ENCODE measurements at places on chromosomes 2 and 18.

DNA sequence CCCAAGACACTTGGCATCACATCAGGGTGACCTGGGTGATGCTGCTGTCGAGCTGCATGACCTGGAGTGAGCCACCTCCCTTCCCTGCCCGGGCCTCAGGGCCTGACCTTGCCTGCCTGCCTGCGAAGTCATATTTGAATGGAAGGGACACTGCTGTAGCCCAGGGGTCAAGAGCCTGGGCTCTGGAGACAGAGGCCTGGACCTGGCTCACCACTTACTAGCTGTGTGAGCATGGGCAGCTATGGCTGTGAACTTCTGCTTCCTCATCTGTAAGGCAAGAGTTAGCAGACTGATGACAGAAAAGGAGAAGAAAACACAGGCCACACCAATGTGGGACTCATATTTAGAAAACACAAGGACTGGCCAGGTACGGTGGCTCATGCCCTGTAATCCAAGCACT, 118.7 kb downstream of the ZFP36L2 start:
- DNase-seq, result no peak

DNA sequence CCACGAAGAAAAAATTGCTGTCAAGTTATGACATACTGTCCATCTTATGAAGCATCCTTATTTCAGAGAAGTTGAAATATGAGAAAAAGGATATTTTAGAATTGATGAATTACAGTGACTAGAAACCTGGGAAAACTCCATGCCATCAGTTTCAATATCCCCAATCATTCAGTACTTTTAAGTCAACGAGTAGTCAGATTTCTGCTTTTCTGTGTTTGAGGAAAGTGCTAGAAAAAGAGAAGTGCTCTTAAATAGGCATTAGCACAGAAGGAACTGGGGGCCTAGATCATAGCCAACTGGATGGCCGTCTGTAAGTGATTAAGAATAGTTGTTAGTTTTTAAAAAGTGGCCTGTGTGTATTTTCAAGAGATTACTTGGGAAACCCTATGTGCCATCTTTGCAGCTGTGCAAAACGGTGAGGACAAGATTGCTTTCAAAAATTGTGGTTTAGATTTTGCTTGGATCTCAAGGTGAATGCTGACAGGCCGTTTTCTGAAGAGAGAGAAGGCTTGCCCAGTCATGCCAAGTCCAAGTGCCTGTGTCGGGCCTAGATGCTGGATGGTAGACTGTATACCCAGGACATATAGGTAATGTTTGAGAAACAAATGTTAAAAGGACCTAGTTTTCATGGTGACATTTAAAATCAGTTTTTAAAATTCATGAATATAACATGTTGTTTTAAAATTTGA, 5.1 kb downstream of the NEDD4L start:
- DNase-seq, result no peak

DNA sequence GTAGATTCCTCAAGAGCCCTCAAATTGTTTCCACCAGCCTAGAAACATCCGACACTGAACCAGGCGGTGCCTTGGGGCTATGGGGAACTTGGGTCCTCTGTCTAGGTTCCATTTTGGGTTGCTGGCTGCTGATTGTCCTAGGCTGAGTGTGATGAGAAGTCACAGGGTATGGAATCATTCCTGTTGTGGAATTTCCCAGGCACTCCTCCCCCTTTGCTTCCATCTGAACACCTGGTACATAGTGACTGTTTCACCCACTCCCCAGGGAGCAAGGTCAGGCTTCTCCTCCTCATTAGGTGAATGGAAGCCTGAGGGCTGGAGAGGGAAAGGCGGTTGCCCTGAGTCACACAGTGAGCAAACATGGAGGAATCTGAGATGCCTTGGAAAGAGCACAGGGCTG, 4.5 kb downstream of the KIF3C start:
- DNase-seq, result no peak

DNA sequence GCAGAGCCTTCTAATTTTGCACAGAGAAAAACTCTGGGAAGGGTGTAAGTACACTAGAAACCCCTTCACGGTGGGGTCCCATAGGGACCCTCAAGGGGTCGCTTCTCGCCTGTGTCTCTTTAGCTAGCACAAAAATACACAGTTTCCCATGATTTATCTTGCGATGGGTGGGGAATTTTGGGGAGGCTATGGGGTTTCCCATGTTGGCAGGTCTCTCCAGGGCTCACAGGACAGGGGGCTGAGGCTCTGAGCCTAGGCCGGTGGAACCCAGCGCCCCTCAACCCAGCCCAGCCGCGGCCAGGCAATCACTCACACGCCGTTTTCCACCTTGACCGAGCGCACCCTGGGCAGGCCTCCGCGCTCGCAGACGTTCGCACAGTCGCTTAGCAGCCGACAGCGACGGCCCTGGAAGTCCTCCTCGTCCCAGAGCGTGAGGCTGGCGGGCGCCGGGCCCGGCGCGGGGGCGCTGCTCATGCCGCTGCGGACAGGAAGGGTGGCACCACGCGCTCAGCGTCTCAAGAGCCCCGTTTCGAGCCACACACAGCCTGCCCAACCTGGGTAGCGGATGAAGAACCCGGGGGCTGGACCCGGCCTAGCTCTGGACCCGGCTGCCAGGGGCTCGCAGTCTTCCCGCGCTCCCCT, 398 bp downstream of the CRYBA2 start:
- DNase-seq, result no peak

- DNase-seq, result no peak
These were observed 3.1 kb downstream of the WIPF1 start for GRCh38 chr2:174594456-174594855.

DNA sequence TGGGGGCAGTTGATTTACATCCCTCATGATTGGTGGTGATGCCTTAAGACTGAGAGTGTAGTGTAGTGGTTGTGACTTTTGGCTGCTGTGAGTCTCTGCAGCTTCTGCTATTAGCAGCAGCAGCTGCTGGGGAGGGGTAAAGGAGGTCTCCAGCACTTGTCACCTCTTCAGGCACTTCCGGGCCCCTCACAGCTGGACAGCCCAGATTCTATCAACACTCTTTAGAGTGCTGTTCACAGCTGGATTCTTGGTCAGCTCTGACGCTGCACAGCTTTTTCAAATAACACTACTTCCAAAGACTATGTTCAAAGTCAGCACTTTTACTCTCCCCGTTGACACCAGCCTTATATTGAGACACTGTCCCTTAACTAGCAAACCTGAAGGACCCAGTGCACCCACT, 396.0 kb downstream of the MEIS1 start:
- no peak for DNase-seq

DNA sequence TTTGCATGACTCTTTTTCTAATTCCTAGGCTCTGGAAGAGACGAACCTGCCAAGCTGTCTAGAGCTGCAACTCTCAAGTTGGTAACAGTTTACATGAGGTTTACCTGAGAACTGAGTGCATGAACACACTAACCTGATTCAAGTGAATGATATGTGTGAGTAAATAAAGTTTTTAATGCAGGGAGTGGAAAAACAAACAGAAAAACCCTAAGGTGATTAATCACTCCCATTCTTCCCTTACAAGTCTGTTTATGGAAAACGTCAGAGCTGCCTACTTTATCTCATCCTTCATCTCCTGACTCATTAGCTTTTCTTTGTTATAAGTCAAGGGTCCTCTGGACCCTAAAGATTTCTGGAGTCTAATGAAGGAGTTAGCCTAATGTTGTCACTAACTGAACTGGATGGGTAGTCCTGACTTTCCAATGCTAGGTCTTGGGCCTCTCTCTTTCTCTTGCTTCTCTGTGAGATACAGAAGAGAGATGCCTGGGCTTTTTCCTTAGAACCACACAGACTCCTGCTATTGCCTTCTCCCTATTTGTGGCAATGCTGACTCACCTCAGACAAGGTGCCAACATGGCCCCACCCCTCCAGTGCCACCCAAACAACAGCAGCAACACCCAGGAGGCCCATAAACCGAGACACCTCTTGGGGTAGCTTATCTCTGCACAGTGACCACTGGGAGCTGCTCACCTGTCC, 952.4 kb downstream of the EPHA4 start:
- DNase-seq, result no peak

DNA sequence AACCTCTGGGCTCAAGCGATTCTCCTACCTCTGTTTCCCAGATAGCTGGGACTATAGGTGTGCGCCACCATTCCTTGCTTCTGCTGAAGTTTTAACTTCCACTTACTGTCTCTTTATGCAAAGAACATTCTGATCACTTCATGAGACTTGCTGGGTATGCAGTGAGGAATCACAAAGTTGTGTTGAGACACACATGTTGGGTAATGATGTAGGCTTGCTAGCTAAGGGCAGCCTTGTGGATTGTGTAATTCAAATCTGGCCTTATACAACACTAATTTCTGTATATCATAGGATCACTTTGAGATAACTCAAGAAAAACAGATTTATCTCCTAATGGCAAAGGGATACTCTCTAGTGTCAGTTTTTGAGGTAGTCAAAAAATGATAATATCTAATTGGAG, 24.2 kb downstream of the XRCC5 start:
- DNase-seq, result no peak

- no peak for DNase-seq
These were observed 19.0 kb downstream of the SNED1 start for GRCh38 chr2:241017228-241017940.

DNA sequence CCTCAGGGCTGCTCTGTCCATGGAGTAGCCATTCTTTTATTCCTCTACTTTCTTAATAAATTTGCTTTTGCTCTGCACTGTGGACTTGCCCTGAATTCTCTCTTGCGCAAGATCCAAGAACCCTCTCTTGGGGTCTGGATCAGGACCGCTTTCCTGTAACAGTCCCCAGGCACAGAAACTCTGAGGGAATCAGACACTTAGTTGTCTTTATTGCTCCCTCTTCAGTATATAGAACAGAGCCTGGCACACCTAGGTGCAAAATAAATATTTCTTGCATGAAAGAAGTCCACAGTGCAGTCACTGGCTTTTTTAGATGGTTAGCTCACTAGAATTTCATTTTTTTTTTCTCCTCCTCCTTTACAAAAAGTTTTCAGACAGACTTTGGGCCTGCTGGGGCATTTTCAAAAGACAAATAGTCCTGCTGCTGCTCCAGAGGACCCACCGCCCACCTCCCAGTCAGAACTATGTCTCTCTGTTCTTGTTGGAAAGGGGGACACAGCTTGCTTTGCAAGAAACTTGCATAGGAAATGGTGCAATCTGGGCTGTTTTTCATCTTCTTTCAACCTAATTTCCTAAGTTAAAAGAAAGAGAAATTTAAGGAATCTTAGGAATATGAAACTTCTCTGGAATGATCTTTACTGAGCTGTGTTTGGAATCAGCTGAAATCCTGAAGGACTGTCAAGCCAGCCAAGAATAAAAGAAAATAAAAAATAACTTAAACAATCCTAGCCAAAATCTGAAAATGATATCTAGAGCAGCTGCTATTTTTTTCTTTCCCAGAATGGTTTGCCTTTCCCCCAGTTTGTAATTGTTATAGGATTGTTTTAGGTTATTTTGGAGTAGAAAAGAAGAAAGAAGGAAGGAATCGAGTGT, 31.7 kb upstream of the MAP4K3 start:
- no peak for DNase-seq

- no peak for DNase-seq
These were observed 20.4 kb upstream of the MTERF4 start for GRCh38 chr2:241122376-241123002.

DNA sequence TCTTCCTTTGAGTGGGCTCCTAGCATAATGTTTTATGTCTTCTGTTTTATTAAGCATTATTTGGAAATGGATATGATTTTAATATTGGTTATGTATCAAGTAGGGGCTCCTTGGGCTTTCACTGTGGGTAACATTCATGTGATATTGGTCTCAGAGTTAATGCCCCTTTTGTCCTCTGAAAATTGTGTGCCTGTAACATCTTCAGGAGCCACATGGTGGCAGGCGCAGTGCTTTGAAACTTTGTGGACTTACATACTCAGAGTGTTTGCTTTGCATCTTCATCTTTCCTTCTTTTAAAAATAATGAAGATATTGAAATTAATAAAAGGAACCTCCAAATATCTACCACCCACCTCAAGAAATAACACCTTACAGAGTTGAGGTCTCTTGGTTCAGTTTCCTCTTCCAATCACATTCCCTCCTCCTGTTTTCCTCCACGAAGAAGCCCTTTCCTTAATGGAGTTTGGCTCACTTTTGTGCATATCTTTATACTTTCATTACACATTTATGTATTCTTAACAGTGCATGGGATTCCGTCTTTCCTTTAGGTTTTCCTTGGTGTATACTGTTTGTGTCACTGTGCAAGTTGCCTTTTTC, 73.5 kb downstream of the LIMS1 start:
- no peak for DNase-seq

DNA sequence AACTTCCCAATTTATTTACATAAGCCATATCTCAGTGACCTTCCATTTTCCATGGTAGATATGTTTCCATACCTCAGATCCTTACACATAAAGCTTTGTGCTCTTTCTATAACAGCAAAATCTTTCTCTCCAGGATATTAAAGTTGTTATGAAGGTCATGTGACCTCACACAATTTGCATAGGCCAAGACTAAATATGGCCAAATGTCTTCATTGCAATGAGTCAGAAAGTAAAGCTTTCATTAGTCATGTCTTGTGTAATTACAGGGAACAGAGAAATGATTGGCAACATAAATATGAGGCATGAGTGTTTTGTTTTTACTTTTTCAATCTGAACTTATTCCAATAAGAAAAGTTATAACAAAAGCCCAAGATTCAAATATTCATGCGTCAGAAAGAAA, 243.5 kb downstream of the ASXL3 start:
- no peak for DNase-seq

DNA sequence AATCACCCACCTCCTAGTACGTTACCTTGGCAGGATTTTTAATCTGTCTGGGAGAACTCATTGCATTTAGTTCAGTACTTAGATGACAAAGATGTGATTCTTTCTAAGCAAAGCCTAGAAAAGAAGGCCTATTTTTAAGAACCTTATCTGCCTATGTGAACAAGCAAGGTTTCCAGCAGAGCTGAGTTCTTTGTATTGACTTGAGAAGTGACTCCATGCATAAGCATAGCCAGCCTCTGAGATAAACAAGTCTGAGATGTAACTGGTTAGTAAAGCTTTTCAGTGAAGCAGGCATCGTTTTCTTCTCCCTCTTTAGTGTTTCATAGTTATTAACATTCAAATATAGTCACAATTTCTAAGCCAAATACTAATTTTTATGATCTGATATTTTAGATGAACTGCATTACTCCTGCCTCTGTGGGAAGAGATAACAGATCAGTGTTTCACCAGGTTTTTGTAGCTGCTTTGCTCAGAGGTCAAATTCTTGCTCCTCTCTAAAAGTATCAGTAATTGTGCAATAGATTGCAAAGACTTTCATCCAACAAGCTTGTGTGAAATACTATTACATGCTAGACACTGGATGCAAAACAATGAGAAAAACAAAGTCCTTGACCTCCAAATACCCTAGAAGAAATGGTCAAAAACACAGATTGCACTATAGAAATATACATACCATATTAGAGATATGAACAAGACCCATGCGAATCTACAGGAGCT, 107.8 kb downstream of the MBD2 start:
- no peak for DNase-seq

- DNase-seq, result no peak
These were observed 234.1 kb downstream of the GLI2 start for GRCh38 chr2:120969613-120970355.

Measured in activated CD4-positive, CD25-positive, alpha-beta regulatory T cell (primary cell).